ENCODE measurements at places on chromosomes 2 and 18. TPM values are rescaled to one million over a fixed set of nuclear protein-coding genes. Genes with fewer than 3 reads are reported as not detected.

DNA sequence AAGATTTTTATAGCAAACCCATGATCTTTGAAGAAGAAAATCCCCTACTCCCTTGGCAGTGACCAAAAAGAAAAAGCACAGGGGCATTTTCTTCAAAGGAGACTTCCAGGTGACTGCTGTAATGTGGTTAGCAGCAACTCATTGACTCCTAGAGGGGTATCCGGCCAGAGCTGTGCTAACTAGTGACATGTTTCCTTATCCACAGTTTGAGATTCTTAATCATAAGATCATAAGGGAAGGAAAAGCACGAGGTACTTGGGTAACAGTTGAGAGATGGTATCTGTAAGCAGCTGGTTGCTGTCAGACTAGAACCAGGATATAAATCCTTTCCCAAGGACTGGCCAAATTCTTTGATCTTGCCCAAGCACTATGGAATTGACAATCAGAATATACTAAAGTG, 124.7 kb downstream of the MREG start:
- no peak overlapping the region for H3K4me3 ChIP-seq
- H3K27me3 ChIP-seq: peaks cover 9% of the 10 kb centered on the region

DNA sequence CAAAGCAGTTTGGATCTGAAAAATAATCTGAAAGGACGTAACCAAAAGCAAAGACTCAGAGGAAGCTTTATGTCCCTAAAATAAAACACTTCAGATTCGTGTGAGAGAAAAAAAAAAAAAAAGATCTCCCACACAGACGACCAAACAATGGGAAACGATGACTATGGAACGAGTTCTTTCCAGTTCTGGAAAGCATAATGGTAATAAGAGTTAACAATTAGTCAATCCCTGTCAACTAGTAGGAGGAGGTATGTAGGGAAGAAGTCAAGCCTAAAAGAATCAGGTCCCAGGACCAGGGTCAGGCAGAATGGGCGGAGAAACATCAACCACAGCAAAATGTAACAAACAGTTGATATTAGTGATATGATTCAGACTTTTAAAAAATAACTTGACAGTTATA, 170.3 kb upstream of the SETBP1 start:
- no peak for DNase-seq
- H3K36me3 ChIP-seq: no peaks in the 10 kb centered on the region
- H3K27ac ChIP-seq: no peak overlapping the region
- H3K4me3 ChIP-seq: no peak overlapping the region
- no peaks in the 10 kb centered on the region for H3K4me1 ChIP-seq
- H3K27me3 ChIP-seq: no peaks in the 10 kb centered on the region

DNA sequence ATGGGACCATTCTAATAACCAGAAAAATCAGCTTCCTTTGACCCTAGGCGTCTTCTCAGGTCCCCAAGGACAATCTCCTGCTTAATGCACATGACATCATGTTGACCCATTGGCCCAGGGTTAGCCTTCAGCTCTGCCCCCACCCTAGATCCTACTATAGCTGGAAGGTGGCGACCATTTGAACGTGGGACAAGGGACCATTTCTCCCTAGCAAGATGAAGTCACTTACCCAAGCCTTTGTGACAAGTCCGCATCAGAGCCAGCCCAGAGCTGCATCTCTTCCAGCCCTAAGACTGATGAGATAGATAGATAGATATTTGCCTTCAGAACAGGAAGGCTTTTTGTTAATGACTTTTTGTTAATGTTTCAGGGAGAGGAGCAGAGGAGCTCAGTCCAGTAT, 28.2 kb upstream of the TAF1B start:
- H3K4me3 ChIP-seq: no peak overlapping the region
- DNase-seq: no peak
- H3K4me1 ChIP-seq: peaks cover 6% of the 10 kb centered on the region

DNA sequence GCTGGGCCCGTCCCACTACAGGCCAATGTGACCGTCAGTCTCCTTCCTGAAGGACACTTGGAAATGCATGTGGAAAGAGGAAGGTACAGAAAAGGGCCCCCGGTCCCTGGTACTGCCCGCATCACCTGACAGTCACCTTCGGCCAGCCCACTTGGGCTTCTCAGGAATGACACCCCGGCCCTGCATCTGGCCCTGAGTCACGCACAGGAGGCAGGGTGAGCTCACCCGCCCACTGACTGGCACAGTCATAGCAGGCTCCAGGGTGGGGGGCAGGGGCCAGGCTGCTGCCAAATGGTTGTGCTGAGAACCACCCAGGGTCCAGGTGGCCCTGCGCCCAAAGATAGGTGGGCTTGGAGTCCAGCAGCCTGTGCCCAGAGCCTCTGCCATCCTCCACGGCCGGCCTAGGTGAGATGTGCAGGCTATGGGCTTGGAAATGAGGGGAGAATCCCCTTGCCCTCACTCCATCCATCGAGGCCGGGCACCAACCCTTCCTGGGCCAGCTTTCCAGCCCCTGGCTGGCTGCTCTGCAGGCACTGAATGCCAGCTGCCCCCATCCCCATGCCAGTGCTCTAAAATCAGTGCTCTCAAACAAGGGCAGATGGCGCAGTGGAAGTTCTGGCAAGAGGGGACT, 14.1 kb downstream of the EMX1 start:
- no peaks in the 10 kb centered on the region for H3K36me3 ChIP-seq
- no peaks in the 10 kb centered on the region for H3K4me1 ChIP-seq
- no peak overlapping the region for H3K4me3 ChIP-seq

DNA sequence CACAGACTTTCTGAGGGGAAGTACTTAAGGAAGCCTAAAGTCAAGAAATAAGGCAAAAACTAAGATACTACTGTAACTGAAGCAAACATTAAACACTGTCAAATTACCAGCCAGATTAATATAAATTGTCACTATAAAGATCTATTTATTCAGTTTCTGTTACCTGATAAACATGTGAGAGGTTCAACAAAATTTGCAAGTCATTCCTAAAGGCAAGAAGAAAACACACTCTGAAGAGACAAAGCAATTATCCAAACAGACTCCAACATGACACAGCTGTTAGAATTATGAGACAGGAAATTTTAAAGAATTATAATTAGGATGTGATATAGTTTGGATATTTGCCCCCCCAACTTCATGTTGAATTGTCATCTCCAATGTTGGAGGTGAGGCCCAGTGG, 140.4 kb upstream of the COL3A1 start:
- no peak overlapping the region for H3K27ac ChIP-seq
- no peak for DNase-seq
- no peaks in the 10 kb centered on the region for H3K36me3 ChIP-seq
- H3K4me3 ChIP-seq: no peak overlapping the region
- H3K27me3 ChIP-seq: no peaks in the 10 kb centered on the region
- no peaks in the 10 kb centered on the region for H3K4me1 ChIP-seq

- no peak overlapping the region for H3K27ac ChIP-seq
- H3K4me1 ChIP-seq: peaks cover 27% of the 10 kb centered on the region
- H3K27me3 ChIP-seq: no peaks in the 10 kb centered on the region
- H3K36me3 ChIP-seq: peaks cover 11% of the 10 kb centered on the region
Observed at GRCh38 chr18:76951456-76952247, 129.3 kb downstream of the ZNF236 start.

- H3K4me3 ChIP-seq: no peak overlapping the region
- H3K36me3 ChIP-seq: peaks cover 29% of the 10 kb centered on the region
- no peaks in the 10 kb centered on the region for H3K27me3 ChIP-seq
Observed at GRCh38 chr2:84443477-84443876, 15.6 kb downstream of the SUCLG1 start.

DNA sequence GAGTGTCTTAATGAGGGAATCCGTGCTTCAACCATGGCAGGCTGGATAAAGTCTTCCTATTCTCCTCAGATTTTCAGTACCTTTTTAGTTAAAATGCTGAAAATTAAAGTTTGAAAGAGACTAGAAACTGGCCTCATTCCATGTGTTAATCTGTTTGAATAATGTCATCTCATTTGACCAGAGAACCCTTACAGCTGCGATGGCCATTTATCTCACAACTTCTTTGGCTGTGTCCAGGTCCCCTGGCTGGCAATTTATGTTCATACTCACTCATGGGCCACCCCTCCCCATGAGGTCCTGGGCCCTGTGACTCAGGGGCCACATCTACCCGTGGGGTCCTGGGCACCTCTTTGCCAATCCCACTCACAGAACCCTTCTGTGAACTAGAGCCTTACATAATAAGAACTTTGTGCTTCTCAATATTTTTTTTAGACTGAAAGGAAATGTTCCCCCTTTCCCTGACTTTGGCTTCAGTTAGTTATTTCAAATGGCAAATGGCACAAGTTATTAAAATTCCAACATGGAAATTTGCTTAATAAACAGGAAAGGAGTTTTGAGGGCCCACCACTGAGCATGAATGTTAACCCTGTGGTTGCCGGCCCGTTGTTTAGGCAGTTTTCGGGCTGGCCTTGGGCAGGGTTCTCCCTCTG, 134.6 kb downstream of the UXS1 start:
- H3K36me3 ChIP-seq: no peaks in the 10 kb centered on the region
- no peak overlapping the region for H3K27ac ChIP-seq
- peaks cover 49% of the 10 kb centered on the region for H3K4me1 ChIP-seq
- peaks cover 4% of the 10 kb centered on the region for H3K27me3 ChIP-seq
- DNase-seq: no peak

DNA sequence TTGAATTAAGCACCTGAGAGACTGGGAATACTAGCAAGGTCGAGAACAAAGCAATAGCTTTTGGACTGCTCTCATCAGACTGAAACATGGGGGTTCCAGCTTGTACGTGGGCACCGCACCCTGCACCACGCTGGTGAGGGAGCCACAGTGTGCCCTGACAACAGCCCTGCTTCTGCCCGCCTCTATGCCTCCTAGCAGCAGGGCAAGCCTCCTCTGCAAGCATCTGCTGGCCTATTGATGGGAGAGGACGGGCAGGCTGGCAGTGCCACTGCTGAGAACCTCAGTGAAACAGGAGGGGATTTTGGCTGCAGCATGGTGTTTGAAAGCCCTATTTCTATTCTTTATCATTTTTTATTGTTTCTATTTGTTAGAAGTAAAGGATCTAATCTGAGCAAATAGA, 146.1 kb upstream of the OTOS start:
- H3K27me3 ChIP-seq: peaks cover 13% of the 10 kb centered on the region
- no peaks in the 10 kb centered on the region for H3K4me1 ChIP-seq
- no peak overlapping the region for H3K27ac ChIP-seq
- H3K4me3 ChIP-seq: no peak overlapping the region

DNA sequence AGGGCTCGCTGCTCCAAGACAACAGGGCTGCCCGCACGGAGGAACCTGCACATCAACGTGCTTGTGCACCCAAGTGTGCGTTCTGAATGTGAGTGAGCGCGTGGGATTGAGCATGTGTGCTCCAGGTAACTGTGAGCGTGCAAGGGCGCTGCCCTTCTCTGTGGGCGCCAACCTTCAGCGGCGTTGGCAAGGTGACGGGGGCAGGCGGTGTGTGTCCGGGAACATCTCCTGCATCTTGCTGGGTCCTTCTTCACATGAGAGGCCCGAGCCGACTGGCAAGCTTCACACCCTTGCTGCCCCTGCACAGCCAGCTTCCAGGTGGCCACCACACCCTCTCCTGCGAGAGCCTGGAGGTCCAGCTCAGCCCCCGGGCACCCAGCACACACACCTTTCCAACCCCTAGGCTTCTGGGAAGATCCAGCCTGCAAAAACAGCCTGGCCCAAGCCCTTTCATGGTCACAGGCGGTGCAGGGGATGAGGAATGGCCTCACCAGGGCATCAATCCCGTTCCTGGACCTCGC, 220.9 kb downstream of the HDAC4 start:
- DNase-seq: no peak
- no peak overlapping the region for H3K4me3 ChIP-seq
- no peak overlapping the region for H3K27ac ChIP-seq
- no peaks in the 10 kb centered on the region for H3K27me3 ChIP-seq
- H3K4me1 ChIP-seq: peaks cover 9% of the 10 kb centered on the region

SPATA3 gene
- total RNA-seq: 2.3 TPM

CABYR gene
- 0.65 TPM for total RNA-seq

MATN3 gene
- total RNA-seq: not detected

COL3A1 gene
- not detected for total RNA-seq

All from activated T-cell treated with anti-CD3 and anti-CD28 coated beads, Interleukin-2, amount 50 U/mL, for 72 hours (primary cell).